Eye (tissue), 1 donor: ENCODE measurements at places on chromosomes 6 and 20.

DNA sequence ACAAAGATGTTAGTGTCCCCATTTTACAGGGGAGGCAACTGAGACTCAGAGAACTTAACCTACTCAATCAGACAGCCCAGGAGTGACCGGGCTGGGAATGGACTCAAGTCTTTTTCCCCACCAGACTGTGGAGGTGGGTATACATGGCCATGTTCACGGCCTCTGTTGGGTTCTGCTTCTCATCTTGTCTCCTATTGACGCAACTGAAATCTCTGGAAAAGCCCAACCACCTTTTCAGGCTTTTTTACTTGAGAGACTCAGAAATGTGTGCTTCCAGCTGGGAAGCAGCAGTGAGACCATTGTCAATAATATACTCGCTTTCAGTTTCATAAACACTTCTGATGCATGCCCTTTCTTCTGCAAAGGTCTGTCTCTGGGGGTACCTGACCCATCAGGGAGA is 70.7 kb downstream of the SOBP start:
- DNase-seq, result no peak

DNA sequence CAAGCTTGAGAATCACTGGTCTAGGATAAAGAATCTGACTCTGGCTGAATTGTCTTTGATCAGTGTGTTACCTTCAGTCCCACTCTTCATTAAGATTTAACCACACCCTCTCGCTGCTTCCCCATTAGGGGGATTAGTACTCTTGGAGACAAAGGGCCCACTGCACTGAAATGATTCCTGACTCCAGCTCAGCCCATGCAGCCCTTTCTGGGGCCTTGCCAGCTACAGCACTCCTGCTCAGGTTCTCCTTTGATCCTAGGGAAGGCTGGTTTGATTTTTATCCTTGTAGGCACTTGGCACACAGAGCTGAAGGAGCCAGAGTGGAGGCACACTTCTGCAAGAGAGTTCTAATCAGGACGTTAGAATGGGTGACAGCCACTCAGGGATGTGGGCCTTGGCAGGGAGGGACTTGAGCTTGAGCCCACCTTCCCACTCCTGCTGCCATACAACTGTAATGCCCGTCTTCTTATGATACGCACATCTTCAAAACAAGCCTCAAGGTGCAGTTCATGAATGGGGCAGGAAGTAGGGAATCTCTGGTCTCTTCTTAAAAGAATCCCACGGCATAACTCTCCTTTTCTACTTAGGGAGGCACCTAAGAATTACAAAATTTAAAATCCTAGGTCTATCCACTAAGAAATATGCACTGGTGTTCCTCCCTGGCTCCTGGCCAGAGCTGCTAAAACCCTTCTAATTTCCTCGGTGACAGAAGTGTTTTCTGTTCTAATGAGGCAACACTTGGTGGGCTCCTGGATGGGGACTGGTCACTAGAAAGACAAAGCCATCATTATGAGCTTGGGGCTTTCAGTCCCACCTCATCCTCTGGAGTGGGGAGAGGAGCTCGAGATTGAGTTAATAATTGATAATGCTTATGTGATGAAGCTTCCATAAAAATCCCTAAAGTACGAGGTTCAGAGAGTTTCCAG is 1.5 kb upstream of the SLA2 start:
- DNase-seq, result peak; percentile 72

GRCh38 chr20:64238851-64239387 is 16.6 kb upstream of the PCMTD2 start:
- no peak for DNase-seq

DNA sequence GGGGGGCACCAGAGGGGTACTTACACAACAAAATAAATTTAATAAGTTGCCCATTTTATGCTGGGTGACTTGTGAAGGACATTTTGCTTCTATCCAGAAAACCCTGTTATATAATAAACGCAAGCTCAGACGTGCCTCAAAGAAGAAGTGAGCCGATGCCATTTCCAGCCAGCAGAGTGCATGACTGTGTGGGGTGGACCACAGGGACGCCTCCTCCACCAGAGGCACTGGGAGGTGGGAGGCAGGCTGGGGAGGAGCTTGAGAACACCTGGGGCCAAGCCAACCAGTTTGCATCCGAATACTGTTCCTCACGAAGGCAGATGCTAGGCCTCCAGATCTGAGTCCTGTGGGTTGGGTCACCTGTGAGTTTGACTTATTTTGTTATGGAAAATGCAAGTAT is 363.8 kb downstream of the RNGTT start:
- DNase-seq, result no peak

- DNase-seq, result no peak
Observed at GRCh38 chr20:37347347-37347823, 1.4 kb downstream of the SRC start.

DNA sequence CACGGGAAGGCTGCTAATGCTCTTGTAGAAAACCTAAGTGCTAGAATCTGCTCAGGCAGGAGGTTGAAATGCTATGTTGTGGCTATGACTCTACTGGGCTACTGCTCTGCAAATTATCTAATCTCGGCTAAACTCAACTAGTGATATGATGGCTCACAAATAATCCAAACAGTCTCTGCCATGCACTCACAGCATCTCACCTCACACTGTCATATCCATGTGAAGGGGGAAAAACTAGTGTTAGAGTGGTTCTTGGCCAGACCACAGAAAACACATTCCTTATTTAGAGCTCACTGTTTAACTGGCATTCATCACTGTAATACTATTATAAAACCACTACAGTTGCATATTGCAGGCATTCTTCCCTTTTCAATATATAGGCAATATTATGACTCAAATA is 81.8 kb upstream of the DST start:
- no peak for DNase-seq

GRCh38 chr6:118859517-118860064 is 34.4 kb upstream of the ASF1A start:
- DNase-seq, result no peak

DNA sequence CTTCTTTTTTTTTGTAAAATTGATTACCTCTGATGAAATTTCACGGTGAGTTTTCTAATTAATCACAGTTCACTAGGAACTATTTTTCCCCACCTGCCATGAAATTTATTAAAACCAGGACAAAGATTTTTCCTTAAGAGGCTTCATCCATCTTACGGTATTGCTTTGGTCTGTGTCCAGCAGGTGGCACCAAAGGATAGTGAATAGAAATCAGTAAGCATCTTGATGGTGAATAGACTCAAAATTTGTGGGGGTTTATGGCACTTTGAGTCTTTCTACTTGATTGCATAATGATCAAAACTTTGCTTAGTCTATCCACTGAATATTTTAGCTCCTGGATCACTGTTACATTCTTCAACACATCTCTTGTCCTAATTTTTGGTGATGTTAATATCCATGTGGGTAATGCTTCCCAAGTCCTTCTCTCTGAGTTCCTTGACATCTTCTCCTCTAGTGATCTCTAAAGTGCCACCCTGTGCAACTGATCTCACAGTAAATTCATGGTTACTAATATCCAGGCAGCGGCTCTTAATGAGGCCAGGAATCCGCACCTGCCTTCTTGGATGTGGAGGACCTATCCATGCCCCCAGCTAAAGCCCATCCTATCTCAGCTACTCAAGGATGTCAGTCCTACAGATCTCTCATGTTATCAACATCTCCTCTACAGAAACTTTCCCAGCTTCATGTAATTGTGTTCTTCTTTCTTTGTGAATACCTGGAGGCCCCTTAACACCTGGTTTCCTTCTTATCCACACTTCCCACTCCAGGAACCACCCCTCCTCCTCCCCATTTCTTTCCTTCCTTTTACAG is 54.5 kb downstream of the STMND1 start:
- DNase-seq, result peak; percentile 94

DNA sequence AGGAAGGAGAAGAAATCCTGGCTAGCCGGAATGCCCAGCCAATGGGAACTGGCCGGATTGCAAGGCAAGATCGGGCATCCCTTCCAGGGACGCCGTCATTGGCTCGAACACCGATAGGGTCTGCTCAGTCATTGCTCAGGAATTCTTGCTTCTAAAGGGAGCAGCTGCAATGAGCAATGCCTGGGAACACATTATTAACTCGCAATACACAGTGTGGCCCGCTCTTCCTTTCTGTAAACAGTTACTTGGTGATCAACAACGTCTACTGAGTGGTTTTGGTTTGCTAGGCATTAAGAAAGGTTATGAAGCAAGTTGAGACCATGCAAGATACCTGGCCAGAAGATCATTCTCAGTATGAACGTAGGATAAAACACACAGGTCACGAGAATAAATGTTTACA is 165.4 kb upstream of the CITED2 start:
- DNase-seq, result no peak

DNA sequence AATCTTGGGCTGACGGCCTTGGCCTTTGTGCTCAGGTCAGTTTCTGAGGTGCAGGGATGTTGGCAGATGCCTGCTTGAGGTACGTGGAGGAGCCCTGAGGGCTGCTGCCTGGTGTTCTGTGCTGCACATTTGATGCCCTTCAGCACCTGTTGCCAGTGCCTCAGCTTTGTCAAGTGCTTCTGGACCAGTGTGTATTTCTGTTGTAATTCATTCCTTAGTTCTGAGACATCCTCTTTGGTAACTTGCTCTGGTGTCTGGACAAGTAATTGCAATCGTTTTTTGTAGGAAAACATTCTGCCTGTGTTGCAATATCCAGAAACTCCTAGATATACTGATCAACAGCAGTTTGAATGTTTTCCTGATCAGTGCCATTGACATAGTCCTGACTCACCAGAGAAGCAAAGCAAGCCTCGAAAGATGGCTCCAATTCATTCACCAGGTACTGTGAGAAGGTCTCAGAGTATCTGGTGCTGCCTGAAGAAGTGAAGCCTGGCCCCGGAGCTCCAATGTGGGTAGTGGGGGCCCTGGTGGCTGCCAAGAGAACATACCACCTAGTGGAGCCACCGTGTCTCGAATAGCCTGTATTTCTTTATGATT is 26.7 kb downstream of the ZNF337 start:
- no peak for DNase-seq

DNA sequence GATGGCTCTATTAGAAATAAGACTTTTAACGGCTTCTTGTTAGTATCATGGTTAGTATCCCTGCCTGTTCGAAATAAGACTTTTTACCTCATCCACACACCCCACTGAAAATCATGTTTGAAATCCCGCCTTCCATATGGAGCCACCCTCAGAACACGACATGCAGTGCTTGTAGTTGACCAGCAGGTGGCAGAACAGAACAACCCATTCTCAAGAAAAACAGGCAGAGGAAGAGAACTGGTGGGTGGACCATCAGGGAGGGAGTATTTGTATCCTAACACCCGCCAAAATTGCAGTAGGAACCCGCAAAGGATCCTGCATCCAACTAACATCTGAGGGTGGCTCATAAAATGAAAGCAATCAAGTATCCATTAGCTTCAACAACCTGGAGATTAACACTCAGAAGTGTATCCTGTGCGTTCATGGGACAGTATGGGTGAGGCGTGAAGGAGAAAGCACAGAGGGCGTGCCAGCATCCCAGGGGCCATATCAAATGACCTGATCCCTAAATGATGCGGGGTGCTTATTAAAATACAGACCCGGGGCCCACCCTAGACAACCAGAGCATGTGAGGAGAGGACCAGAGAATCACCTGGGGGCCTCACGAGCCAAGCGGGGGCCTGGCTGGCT is 89.6 kb upstream of the NHSL1 start:
- peak; percentile 94 for DNase-seq

GRCh38 chr6:16676978-16677377 is 84.3 kb downstream of the ATXN1 start:
- DNase-seq, result no peak

DNA sequence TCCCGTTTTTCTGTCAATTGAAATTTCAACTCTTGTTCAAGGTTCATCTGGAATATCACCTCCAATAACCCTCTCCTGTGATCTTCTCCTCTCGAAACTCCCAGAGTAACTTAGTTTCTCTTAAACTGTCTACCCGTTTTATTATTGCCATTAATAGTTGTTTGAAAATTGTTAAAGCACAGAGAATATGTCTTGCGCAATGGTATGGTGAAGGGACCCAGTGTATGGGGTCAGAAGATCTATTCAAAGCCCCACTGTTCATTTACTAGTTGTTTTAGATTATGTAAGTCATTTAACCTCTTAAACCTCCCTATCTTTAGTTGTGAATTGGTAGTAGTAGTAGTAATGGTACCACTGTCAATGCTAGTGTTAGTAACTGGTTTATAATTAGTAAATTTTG is 6.2 kb upstream of the TAB2 start:
- no peak for DNase-seq

- DNase-seq, result no peak
Observed at GRCh38 chr6:71252410-71252809, 36.2 kb upstream of the OGFRL1 start.

DNA sequence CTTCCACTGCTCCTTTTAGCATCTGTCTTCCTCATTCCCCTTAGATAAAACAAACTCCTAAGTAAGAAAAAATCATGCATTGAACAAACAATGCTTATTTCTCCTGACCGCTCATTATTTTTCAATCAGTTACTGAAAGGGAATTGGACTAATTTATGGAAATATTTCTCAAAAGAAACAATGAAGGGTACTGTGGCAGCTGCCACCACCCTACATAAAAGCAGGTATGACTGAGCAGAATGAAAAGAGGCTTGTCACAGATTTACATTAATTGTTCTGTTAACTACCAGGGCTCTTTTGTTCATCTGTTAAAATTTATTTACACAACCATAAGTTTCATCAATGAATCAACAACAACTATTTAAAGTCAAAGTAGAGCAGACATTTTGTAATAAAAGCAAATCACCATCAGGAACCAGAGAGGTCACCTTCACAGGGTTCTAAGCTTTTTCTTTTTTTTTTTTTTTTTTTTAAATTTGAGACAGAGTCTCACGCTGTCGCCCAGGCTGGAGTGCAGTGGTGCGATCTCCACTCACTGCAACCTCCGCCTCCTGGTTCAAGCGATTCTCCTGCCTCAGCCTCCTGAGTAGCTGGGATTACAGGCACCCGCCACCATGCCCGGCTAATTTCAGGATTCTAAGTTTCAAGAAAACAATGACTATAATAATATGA is 204.0 kb downstream of the PTPRK start:
- DNase-seq, result peak; percentile 84

DNA sequence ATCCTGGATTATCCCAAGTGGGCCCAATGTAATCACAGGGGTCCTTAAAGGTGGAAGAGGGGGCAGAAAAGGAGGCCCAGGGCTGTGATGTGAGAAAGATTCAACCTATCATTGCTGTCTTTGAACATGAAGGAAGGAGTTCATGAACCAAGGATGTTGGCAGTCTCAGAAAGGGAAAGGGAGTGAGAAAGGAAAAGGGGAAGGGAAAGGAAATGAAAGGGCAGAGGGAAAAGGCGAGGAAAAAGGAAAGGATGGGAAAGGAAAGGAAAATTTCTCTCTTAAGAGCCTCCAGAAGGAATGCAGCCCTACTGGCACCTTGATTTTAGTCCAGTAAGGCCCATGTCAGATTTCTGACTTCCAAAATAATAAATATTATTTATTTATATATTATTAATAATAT is 687.8 kb downstream of the COL12A1 start:
- DNase-seq, result no peak
